ENCODE measurements at places on chromosomes 12 and 14. TPM values are rescaled to one million over a fixed set of nuclear protein-coding genes. Genes with fewer than 3 reads are reported as not detected.

The BCL11B gene
- total RNA-seq, result 0.85 TPM

GRCh38 chr14:61345151-61345482, 23.7 kb downstream of the PRKCH start:
- H3K27me3 ChIP-seq, result no peaks in the 10 kb centered on the region
- no peak overlapping the region for H3K4me3 ChIP-seq
- peak overlapping the region; percentile 53 for H3K27ac ChIP-seq
- H3K36me3 ChIP-seq, result no peaks in the 10 kb centered on the region

DNA sequence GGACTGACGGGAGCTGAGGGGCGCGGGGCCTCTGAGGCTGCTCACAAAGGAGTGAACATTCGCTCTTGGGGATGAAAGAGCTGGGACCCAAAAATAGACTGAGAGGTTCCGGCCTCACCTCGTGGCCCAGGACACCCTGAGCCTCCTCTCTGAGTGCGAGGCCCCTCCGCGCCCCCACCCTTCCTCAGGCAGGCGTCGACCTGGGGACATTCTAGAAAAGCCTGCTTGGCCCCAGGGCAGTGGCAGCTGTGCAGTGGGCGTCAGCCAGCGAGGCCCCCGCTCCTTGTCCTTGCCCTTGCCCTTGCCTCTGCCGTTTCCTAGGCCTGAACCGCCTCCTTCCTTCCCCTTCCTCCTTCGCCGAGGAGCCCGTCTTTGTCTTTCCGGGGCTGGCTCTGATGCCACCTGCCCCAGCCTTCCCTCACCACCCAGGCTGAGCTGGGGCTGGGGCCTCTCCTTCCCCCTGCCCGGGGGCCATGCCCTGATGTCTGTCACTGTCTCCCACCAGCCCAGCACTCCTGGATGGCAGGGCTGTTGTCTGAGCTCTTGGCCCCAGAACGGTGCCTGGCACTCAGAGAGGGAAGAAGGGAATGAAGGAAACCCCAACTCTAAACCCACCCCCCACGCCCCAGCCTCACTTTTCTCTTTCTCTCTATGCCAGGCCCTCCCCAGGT, 208.2 kb upstream of the RTL1 start:
- H3K27ac ChIP-seq, result no peak overlapping the region
- H3K4me3 ChIP-seq, result no peak overlapping the region
- peak; percentile 39 for DNase-seq
- no peaks in the 10 kb centered on the region for H3K36me3 ChIP-seq
- no peaks in the 10 kb centered on the region for H3K4me1 ChIP-seq
- no peaks in the 10 kb centered on the region for H3K27me3 ChIP-seq

- H3K36me3 ChIP-seq, result no peaks in the 10 kb centered on the region
- no peaks in the 10 kb centered on the region for H3K27me3 ChIP-seq
- no peak overlapping the region for H3K4me3 ChIP-seq
- no peaks in the 10 kb centered on the region for H3K4me1 ChIP-seq
- H3K27ac ChIP-seq, result no peak overlapping the region
These were observed 57.3 kb upstream of the CEP83 start for GRCh38 chr12:94516985-94517384.

GRCh38 chr12:50088577-50089335, 3.6 kb downstream of the SMARCD1 start:
- peak overlapping the region; percentile 42 for H3K27ac ChIP-seq
- H3K4me3 ChIP-seq, result no peak overlapping the region
- H3K36me3 ChIP-seq, result peaks cover 46% of the 10 kb centered on the region
- H3K27me3 ChIP-seq, result no peaks in the 10 kb centered on the region
- DNase-seq, result no peak

DNA sequence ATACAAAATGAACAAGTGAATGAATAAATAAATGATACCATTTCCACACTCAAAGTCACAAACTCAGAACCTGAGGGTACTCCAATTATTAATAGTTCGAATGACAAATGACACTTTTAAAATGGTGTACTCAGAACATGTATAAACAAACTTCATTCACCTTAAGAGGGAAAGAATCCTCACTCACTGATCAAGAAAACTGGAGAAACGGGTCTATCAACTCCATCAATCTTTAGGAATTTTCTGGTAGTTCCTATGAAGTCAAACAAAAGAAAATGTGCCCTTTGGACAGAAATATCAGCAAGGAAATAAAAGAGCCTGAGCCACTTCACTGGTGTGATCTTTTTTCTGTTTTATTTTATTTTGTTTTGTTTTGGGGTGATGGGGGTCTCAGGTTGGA, 5.2 kb upstream of the NRDE2 start:
- H3K4me3 ChIP-seq, result no peak overlapping the region
- no peaks in the 10 kb centered on the region for H3K36me3 ChIP-seq
- DNase-seq, result no peak
- no peaks in the 10 kb centered on the region for H3K4me1 ChIP-seq
- no peak overlapping the region for H3K27ac ChIP-seq
- H3K27me3 ChIP-seq, result no peaks in the 10 kb centered on the region

GRCh38 chr12:68080577-68080976, 79.0 kb downstream of the IFNG start:
- H3K4me1 ChIP-seq, result no peaks in the 10 kb centered on the region
- DNase-seq, result no peak
- no peaks in the 10 kb centered on the region for H3K27me3 ChIP-seq
- H3K36me3 ChIP-seq, result no peaks in the 10 kb centered on the region
- no peak overlapping the region for H3K4me3 ChIP-seq

- no peak overlapping the region for H3K4me3 ChIP-seq
- H3K36me3 ChIP-seq, result no peaks in the 10 kb centered on the region
- H3K27me3 ChIP-seq, result no peaks in the 10 kb centered on the region
- H3K4me1 ChIP-seq, result no peaks in the 10 kb centered on the region
These were observed 276.2 kb downstream of the EMP1 start for GRCh38 chr12:13472690-13473089.

- H3K36me3 ChIP-seq, result no peaks in the 10 kb centered on the region
- DNase-seq, result no peak
- no peaks in the 10 kb centered on the region for H3K4me1 ChIP-seq
- no peak overlapping the region for H3K27ac ChIP-seq
- H3K4me3 ChIP-seq, result no peak overlapping the region
These were observed 1.7 kb downstream of the KSR2 start for GRCh38 chr12:117967043-117967442.

GRCh38 chr12:3741882-3742672, 10.8 kb downstream of the CRACR2A start:
- no peaks in the 10 kb centered on the region for H3K36me3 ChIP-seq
- no peaks in the 10 kb centered on the region for H3K27me3 ChIP-seq
- H3K27ac ChIP-seq, result no peak overlapping the region
- H3K4me3 ChIP-seq, result no peak overlapping the region
- DNase-seq, result peak; percentile 13

DNA sequence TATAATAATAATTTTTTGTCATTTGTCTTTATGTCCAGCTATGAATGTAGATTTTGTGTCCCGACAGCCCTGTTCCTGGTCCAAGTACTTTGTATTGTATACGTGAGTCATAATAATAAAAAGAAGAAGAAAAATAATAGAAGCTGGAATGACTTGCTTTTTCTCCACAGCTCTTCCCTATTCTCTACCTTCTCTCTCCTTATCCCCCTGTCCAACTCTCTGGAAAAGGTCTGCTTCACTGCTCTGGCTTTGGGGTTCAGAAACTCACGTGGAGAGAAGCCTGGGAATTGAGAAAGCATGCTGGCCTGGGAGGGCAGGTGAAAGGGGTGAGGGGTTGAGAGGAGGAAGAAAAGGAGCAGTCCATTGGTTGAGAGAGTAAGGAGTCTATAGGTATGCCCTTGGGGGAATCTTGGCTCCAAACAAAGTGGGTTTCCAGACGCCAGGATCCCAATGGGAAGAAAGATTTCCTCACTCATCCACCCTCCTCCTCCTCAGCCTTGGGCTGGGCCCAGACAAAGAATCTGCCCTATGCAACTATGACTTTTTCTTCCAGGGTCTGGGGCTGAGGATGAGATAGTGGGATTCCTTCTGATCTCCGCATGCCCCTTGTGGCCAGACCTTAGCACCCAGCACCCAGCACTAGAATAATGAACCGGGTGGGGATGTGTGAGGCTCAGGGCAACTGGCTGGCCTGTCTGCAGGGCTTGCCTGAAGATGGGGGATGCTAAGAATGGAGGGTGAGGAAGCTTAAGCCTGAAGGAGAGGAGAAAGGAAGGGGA, 4.0 kb downstream of the HOXC8 start:
- no peak overlapping the region for H3K27ac ChIP-seq
- H3K36me3 ChIP-seq, result no peaks in the 10 kb centered on the region
- peaks cover 11% of the 10 kb centered on the region for H3K4me1 ChIP-seq
- H3K27me3 ChIP-seq, result peaks cover 5% of the 10 kb centered on the region
- DNase-seq, result no peak

- DNase-seq, result no peak
- H3K4me1 ChIP-seq, result peaks cover 10% of the 10 kb centered on the region
- H3K27ac ChIP-seq, result peak overlapping the region; percentile 81
- no peak overlapping the region for H3K4me3 ChIP-seq
These were observed 27.2 kb upstream of the ACTN1 start for GRCh38 chr14:69006346-69006745.

GRCh38 chr14:26765768-26766520, 168.1 kb upstream of the NOVA1 start:
- no peaks in the 10 kb centered on the region for H3K27me3 ChIP-seq
- H3K4me1 ChIP-seq, result no peaks in the 10 kb centered on the region

DNA sequence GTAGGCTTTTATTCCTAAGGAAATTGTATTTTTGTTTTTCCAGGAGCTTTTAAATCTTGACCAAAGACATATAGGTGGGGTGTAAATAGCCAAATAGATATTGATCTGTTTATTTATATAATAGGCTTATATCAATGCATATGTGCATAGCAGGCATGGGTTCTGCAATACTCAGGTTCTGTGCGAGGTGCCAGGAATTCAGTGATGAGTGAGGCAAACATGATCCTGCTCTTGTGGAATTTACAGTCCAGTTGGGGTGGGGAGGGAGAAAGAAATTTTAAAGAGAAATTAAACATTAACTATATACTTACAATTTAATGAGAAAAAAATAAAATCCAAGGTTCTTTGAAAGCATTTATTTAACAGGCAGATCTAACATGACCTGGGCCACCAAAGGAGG, 160.3 kb upstream of the HIF1A start:
- H3K4me3 ChIP-seq, result no peak overlapping the region
- no peaks in the 10 kb centered on the region for H3K27me3 ChIP-seq
- DNase-seq, result peak; percentile 3
- no peaks in the 10 kb centered on the region for H3K4me1 ChIP-seq

DNA sequence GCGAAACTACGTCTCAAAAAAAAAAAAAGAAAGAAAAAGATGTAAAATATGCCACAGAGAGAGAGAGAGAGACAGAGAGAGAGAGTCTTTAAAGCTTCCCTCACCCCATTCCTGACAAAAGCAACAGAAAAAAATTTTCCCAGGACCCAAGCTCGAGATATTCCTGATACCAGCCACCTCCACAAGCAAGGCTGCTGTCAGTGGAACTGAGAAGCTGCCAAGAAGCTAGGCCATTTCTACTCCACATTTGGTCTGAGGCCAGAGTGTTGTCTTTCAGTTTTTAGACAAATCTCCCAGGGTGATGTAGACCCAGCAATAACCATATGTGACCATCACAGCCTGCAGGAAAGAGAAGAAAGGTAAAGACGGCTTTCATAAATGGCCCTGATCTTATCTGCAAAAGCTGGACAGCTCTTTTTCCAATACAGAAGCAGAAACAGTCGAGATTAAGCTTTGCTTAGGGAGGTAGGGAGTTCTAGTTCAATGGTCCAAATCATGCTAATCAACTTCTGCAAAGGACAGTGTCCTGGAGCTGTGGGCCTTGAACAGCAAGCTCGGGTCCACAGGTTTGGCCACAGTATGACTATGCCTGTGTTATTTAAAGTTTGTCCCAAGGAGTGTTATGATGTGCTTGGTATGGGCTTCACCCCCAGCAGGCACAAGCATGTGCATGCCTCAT, 130.3 kb upstream of the NUDT4 start:
- H3K27me3 ChIP-seq, result no peaks in the 10 kb centered on the region
- DNase-seq, result no peak
- no peaks in the 10 kb centered on the region for H3K4me1 ChIP-seq
- no peak overlapping the region for H3K4me3 ChIP-seq
- H3K36me3 ChIP-seq, result no peaks in the 10 kb centered on the region

DNA sequence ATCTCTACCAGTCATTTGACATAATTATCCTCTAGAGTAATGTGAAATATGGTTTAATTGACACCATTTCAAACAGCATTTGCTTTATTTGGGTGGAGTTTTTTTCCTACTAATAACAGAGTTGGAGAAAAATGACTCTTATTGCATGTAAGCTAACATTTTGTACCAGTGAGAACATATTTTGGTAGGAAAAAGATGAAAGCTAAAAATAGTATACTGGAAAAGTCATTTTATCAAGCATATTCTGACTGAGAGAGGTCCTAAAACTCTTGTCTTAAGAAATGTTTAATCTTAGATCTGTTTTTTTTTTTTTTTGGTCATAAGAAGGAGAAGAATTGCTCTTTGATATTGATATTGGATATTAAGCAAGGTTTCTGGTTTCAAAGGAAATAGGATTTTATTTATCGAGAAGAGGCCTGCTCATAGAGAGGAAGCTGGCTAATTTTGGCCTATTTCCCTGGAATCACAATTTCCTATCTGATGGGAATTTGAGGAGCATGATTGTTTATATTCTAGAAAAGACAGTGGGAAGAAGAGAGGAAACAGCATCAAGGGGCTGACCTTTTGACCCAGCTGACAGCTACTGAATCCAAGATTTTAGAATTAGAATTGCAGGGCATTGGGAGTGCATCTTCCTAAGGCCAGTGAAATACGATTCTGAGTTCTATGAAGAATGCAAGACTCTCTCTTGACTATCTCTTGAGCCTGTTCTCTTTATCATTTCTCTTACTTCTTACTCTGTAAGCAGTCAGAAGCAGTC, 19.4 kb downstream of the OTOGL start:
- peak overlapping the region; percentile 70 for H3K27ac ChIP-seq
- H3K4me1 ChIP-seq, result peaks cover 17% of the 10 kb centered on the region
- no peaks in the 10 kb centered on the region for H3K27me3 ChIP-seq
- no peak overlapping the region for H3K4me3 ChIP-seq
- DNase-seq, result no peak

DNA sequence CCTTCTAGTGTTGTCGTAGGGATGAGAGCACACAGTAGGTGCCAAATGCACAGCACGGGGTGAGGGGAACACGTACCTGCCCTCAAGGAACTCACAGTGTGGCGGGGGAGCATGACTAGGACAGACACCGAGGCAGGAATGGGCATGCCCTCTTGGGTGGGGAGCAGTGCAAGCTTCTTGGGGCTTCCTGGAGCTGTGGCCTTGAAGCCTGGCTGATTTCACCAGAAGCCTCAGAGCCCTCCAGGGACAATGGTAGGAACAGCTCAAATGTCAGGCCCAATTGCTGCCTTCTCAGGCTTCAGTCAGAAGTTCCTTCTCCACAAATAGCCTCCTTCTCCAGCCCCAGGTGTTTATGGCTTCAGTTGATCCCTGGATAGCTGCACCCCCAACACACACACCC, 43.4 kb downstream of the TEAD4 start:
- DNase-seq, result no peak
- H3K36me3 ChIP-seq, result no peaks in the 10 kb centered on the region
- H3K27ac ChIP-seq, result no peak overlapping the region
- no peaks in the 10 kb centered on the region for H3K27me3 ChIP-seq
- H3K4me3 ChIP-seq, result no peak overlapping the region

GRCh38 chr14:29681316-29681715, 246.3 kb downstream of the PRKD1 start:
- peaks cover 4% of the 10 kb centered on the region for H3K4me1 ChIP-seq
- H3K36me3 ChIP-seq, result no peaks in the 10 kb centered on the region
- no peak overlapping the region for H3K4me3 ChIP-seq
- no peaks in the 10 kb centered on the region for H3K27me3 ChIP-seq

- H3K4me3 ChIP-seq, result no peak overlapping the region
- H3K36me3 ChIP-seq, result no peaks in the 10 kb centered on the region
- H3K27ac ChIP-seq, result no peak overlapping the region
These were observed 7.8 kb upstream of the PLXNC1 start for GRCh38 chr12:94140556-94140955.
